HT1080 (cell line): ENCODE measurements at places on chromosomes 2 and 18.

DNA sequence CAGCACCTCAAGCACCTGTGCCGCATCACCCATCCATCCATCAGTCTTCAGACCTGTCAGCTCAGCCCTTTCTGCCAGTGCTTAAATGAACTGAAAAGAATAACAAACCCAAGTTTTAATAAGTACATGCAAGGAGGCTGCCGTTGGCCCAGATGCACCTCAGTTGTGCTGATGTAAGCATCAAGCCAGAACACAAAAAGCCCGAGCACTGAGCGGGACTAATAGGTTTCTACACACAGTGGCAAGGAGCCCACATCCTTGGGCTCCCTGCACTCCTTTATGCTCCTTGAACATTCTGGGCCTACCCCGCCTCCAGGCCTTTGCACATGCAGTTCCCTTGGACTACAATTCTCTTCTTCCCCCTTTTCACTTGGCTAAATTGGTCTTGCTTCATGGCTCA is 165.6 kb downstream of the ALK start:
- no peak for DNase-seq

DNA sequence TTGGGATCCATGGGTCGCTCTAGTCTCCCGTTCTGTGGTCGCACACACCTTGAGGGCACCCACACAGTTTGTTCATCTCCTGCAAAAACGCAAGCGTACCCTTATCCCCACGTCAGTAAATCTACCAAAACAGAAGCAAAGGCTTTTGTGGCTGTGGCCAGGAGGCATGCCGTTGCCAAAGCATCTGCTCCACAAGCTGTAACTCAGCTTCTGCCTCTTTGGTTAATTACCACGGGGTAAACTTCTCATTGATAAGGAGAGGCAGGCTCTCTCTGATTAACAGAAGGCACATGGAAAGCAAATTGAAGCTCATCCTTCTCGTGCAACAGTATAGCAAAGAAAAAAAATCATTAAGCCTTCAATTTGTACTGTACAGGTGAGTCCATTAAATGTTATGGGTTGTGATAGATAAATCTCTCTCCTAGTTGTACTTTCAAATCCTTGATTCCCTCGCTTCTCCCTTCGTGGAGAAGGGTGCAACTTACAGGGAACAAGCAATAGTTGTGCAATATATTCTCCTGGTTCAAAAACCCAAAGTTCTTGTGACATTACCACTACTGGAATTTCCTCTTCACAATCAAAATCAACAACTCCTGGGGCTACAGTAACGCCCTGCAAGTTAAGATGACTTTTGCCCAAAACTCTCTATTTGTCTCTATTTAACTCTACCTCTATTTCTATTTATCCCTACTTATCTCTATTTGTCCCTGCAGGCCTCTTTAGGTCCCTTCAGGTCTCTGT is 10.3 kb downstream of the PECR start:
- DNase-seq, result no peak

DNA sequence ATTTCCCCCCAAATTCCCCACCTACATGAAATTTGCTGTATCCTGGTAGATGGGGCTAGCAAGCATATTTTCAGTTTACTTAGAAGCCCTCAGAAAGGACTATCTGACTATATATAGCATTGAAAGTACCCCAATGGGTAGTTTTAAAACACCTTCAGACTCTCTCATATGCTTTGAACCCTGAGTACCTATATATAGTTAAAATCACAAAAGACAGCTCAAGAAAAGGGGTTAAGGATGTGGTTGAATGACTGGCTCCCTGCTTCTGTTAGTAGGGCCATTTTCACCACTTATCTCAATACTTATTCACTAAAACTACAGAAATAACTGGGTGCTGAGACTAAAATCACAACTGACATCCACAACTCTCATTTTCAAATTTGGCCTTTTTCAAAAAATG is 18.5 kb downstream of the WDPCP start:
- DNase-seq, result no peak

DNA sequence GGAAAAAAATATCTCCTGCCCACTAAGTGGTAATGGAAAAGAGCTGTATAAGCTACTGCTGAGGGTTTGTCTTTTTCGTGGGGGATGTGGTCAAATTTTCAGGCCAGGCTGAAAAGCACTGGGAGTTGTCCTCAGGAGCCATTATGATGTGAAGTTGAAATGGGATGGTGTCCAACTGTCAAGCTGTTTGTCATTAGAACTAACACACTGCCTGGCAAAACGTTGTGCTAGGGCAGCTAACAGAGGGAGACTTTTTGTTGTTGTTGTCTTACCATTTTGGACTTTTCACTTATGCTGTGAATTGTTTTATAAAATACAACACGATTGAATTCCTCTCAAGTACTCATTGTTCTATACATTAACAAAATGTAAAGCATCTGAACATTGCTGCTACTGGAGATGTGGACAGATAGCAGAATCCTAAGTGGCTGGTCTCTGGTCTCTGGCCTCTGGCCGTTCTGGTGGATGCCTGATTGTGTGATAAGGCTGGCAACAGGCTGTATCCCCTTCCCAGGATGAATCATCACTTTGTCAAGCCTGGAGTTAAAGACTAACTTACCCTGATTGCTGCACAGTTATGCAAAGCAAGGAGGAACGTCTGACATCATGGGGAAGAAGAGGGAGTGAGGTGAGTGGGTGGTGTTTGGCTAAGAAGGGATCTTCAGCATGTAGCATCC is 2.3 kb downstream of the MYO1B start:
- DNase-seq, result peak; percentile 90

DNA sequence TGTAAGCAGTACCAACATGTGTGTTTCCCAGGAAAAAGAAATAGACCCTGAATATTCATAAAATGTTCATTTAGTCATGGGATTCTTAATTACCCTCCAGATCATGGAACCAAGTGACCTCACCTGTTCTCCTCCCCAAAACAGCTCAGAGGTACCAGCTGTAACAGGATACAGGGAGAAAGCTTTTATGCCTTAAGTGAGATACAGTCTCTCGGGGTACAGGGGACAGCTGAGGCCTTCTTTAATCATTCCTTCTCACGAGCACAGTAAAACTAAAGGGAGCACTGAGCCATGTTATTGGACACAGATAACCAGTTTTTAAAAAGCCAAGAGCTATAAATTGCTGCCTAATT is 16.6 kb downstream of the EPHA4 start:
- DNase-seq, result no peak

- DNase-seq, result no peak
These were observed 17.9 kb upstream of the EHBP1 start for GRCh38 chr2:62687636-62688035.

GRCh38 chr2:113169002-113169530 is 4.7 kb upstream of the PSD4 start:
- DNase-seq, result no peak

GRCh38 chr2:1246239-1246638 is 167.0 kb upstream of the TPO start:
- no peak for DNase-seq

DNA sequence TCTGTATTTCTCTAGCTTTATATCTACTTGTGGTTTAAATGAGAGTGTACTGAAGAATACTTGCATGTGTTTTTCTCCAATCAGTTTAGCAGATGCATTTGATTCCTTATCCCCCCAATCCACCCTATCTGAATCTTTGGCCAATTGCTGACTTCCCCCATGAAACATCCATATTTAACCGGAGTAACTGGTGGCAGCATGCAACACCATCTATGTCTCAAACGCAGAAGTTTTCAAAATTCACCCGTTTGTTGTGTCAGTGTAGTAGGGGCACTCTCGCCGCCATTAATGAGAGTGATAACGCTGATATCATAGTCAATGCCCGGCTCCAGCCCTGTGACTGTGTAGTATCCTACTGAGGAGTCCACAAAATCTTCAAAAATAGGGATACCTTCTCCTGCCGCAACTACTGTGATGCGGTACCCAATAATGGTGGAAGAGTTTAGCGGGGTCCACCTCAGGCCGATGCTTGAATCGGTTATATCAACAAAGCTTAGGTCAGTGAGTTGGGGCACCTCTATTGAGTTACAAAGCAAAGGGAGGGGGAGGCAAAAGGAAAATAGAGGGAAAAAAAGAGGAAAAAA is 43.1 kb downstream of the FN1 start:
- no peak for DNase-seq

DNA sequence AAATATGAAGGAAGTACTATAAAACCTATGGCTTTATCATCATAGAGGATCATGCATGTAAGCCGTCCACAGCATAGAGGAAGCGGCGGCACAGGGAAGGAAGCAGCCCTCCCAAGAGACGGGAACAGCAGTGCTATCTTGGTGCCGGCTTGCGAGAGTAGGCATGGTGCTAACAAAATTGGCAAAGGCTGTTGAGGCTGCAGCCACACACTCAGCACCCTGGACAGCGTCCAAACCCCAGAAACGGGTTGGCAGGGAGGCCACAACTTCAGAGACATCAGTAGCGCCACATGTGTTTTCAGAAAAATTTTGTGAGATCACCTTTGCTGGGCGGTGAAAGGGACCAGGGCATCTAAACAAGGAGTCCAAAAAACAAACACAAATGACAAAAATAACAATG is 37.7 kb downstream of the NETO1 start:
- DNase-seq, result peak; percentile 30

- DNase-seq, result no peak
These were observed 844 bp upstream of the VSNL1 start for GRCh38 chr2:17539611-17540092.

GRCh38 chr18:904218-905090 is at the start of gene ADCYAP1:
ADCYAP1 (plus strand) TSS chr18:904871; CDS start chr18:905387, 516 bp downstream.
- no peak for DNase-seq

DNA sequence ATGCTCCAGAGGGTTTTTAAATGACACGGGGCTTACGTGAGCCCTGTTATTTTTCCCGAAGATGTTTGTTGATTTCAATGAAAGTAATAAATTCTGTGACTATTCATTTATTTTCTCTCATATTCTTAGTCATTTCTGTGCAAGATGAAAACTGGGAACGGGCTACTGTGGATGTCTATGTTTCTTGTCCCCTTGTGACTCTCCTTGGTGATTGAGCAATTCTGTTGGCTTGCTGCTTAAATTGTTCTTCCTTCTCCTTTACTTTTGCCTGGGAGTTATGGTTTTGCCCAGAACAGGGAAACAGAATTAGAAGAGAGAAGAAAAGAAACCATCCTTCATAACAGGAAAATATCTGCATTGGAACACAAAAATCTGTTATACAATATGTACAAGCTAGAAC is 508.2 kb upstream of the DSEL start:
- peak; percentile 7 for DNase-seq

GRCh38 chr18:76459687-76460350 is 35.2 kb downstream of the ZNF516 start:
- peak; percentile 99 for DNase-seq

DNA sequence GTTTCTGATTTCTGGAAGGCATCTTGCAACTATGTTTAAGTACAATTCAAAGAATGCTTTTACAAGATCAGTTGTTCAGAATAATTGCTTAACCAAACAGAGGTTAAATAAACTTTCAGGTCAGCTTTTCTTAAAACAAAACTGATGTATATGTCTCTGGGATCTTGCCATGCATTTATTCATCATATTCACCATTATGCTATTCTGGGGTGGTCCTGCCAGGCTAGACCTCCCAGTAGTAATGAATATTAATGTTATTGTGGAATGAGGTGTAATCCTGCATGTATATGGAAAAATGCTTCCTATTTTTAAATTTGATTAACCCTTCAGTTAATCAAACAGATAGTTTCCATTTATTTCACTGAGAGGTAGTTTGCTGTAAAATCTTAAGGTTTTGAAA is 129.3 kb upstream of the RGPD4 start:
- DNase-seq, result no peak

- no peak for DNase-seq
These were observed 113.9 kb downstream of the INO80D start for GRCh38 chr2:205972113-205972512.

DNA sequence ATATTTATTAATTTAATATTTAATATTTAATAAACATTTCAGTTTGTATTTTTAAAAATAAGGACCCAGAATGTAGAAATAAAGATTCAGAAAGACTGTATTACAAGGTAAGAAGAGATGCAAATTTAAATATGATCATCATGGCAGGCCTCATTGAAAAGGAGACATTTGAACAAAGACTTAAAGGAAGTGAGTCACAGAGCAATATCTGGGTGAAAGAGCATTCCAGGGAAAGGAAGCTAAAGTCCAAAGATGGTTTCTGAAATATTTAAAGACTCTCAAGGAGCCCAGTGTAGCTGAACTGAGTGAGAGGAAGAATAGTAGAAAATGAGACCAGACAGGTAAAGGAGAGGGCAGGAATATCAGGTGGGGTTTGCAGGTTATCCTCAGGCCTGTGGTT is 5.9 kb downstream of the SCYGR4 start:
- peak; percentile 66 for DNase-seq

DNA sequence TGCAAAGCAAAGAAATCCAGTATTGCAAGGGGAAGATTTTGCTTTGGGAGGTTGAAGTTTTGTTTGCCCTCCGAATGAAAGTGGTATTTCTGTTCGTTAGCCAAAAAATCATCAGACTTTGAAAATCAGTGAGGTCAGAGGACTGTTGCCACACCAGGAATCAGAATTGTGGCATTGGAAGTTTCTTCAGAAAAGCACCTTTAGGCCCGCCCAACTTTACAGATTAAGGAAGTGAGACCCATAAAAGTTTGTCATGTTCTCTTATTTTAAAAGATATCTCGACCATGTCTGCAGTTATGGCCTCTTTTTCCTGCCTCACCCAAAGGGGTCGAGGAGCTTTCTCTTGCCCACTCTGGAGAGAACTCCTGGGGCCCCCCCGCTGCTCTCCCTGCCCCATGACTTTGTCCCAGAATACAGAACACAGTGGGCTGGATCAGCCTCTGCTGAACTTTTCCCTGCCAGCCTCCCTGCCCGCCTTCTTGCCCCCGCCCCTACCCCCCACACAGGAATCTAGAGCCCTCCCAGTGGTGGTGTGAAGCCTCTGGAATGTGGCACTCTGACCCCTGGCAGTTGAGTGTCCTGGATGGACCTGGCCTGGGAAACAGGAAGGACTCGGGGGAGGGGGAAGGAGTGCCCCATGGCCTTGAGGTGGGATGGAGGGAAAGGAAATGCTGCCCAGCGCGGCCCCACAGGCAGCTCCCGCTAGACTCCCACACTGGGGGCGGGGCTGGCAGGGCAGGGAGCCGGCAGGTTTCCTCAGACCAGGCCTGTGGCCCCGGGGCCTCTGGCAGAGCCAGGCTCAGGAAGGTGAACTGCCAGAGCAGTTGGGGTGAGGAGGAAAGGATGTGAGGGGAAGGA is 25.3 kb downstream of the CRIM1 start:
- peak; percentile 91 for DNase-seq

- peak; percentile 96 for DNase-seq
These were observed 59.1 kb downstream of the ACSL3 start for GRCh38 chr2:222919841-222920526.

DNA sequence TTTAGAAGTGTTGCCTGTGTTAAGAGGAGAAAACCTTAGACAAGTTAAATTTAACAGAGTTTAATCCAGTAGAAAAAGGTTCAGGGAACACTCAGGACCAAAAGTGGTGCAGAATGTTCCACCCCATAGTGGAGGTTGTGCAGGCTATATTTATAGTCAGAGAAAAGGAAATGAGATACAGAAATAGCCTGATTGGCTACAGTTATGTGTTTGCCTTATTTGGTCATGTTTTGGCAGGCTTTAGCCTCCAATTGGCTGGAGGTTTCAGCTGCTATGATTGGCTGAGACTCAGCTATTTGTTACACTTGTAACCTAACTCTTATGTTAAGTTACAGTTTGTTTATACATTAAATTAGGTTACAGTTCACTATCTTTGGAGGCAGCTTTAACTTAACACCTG is 4.2 kb downstream of the STAMBP start:
- DNase-seq, result peak; percentile 47
